ENCODE measurements at places on chromosomes 6 and 20.
A peak's percentile ranks its signal among the peaks of the same experiment; 100 is the strongest.

- DNase-seq, result no peak
These were observed 44.2 kb downstream of the PHACTR3 start for GRCh38 chr20:59648466-59649070.

GRCh38 chr6:157443066-157443800 is 62.2 kb downstream of the ZDHHC14 start:
- DNase-seq, result no peak

GRCh38 chr6:37602346-37602745 is 95.3 kb downstream of the MDGA1 start:
- DNase-seq, result no peak

- peak; percentile 51 for DNase-seq
These were observed 43.6 kb upstream of the NKX2-2 start for GRCh38 chr20:21557241-21558020.
